ENCODE measurements at places on chromosomes 4 and X. TPM values are rescaled to one million over a fixed set of nuclear protein-coding genes. Genes with fewer than 3 reads are reported as not detected.

- no peak overlapping the region for H3K4me3 ChIP-seq
- H3K27ac ChIP-seq: no peak overlapping the region
- H3K4me1 ChIP-seq: no peaks in the 10 kb centered on the region
- H3K36me3 ChIP-seq: no peaks in the 10 kb centered on the region
- no peaks in the 10 kb centered on the region for H3K27me3 ChIP-seq
Observed at GRCh38 chr4:45082101-45082500, 355.7 kb upstream of the GNPDA2 start.

Gene SPANXB1
- total RNA-seq: not detected

Gene AFF2
- total RNA-seq: 2.8 TPM

DNA sequence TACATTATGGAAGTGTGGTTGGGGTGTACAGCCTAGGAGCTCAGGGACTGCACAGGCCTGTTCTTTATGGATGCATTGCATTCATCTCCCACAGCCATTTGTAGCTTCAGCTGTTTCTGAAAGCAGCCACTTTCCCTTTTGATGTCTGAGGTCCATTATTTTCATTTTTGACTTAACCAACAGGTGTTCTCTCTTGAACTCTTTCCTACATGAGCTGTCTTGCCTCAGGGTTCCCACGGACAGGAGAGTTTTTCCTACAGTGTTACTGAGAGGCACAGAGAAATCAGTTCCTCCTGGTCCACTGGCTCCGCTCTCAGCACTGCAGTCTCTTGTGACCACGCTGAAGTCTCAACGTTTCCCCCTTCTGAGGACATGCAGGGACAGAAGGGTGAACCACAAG is 87.2 kb downstream of the RASL11B start:
- no peaks in the 10 kb centered on the region for H3K27me3 ChIP-seq
- H3K36me3 ChIP-seq: no peaks in the 10 kb centered on the region
- H3K4me1 ChIP-seq: no peaks in the 10 kb centered on the region
- no peak overlapping the region for H3K27ac ChIP-seq
- no peak for DNase-seq

DNA sequence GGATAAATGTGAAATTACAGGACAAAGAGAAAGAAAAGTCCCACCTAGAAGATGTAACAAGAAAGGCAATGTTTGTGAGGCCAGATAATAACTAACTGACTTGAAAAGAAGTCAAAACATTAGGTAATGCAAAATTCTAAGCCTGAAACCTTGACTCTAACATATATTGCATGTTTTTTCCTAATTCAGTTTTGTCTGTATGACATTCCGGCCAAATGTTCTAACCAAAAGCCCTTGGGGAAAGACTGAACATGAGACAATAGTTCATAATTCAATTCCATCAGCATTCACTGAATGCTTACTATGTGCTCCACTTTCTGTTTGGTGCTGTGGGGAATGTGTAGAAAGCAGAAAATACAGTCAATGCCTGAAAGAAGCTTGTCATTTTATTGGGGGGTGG is 84.8 kb upstream of the PLAC1 start:
- no peaks in the 10 kb centered on the region for H3K36me3 ChIP-seq
- no peak for DNase-seq
- no peak overlapping the region for H3K4me3 ChIP-seq
- H3K27ac ChIP-seq: no peak overlapping the region

DNA sequence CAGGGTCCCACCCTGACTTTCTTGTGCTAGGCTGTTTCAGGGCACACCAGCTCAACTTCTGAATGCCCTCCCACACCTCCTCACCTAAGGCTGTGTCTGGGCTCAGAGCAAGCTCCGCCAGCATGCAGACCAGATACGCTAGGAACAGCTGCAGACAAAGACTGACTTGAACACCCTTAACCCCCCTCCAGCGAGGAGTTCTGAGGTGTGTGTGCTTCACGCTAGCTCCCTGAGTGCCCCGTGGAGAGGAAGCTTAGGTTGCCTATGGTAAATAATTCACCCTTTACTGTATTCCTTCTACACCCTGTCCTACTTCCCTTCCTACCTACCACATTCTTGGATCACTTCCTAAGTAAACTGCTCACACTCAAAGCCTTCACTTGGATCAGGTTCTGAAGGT is 115.0 kb downstream of the VCX3B start:
- H3K4me3 ChIP-seq: no peak overlapping the region
- DNase-seq: no peak
- no peaks in the 10 kb centered on the region for H3K27me3 ChIP-seq
- no peaks in the 10 kb centered on the region for H3K36me3 ChIP-seq

Gene MAPK10
- 0.35 TPM for total RNA-seq

DNA sequence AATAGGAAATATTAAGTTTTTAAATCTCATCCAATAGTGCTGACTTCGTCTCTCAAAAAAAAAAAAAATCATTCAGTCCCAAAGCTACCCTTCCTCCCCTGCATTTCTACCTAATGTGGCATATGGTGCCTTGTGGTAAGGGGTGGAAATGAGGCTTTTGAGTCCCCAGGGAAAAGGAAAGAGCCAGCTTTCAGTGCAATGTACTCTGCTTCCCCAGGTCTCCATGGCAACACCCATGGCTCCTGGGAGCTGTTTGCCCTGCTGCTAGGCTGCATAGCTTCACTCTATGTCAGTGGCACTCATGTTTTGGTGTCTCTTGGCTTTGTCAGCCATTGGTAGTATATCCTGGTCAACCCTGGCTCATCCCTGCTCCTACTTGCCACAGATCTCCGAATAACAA is 175.9 kb downstream of the SLC39A8 start:
- no peaks in the 10 kb centered on the region for H3K4me1 ChIP-seq
- H3K4me3 ChIP-seq: no peak overlapping the region
- no peaks in the 10 kb centered on the region for H3K36me3 ChIP-seq
- H3K27me3 ChIP-seq: no peaks in the 10 kb centered on the region

DNA sequence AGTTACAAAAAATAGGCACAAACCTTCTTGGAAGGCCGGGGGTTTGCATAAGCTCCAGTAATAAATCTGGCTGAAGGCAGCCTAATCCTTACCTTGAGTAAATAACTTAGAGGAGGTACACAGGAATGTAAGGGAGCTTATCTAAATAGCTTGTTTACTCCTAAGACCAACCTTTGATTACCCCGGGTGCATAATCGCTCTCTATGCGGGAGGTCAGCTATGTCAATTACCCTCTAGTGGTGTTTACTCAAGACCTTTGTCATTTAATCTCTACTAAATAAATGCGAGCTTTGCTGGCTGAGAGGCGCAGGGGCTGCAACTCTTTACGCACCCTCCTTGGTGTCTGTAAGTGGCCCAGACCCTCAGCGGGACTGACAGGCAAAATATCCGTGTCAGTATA is 50.2 kb upstream of the MAP9 start:
- no peak overlapping the region for H3K4me3 ChIP-seq
- H3K27ac ChIP-seq: no peak overlapping the region
- no peaks in the 10 kb centered on the region for H3K4me1 ChIP-seq
- H3K36me3 ChIP-seq: no peaks in the 10 kb centered on the region
- H3K27me3 ChIP-seq: no peaks in the 10 kb centered on the region
- no peak for DNase-seq

DNA sequence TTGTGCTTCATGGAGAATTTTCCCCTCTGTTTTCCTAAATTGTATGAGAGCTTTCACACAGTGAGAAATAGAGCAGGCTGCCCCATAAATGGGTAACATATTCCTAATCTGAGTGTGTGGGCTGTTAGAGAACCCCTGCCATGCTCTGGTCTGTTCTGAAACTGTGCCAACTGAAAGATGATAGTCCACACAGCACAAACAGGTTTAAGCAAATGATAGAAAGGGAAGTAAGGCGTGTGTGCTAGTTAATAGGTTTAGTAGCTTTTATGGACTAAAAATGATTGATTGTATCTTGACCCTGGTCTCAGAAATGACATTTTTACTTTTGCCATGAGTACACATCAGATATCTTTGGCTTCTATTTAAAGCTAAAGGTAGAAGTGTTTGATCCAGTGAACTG is 106.2 kb downstream of the PRRG1 start:
- no peak overlapping the region for H3K27ac ChIP-seq
- H3K4me1 ChIP-seq: no peaks in the 10 kb centered on the region
- H3K4me3 ChIP-seq: no peak overlapping the region
- DNase-seq: no peak
- H3K36me3 ChIP-seq: no peaks in the 10 kb centered on the region
- H3K27me3 ChIP-seq: no peaks in the 10 kb centered on the region

DNA sequence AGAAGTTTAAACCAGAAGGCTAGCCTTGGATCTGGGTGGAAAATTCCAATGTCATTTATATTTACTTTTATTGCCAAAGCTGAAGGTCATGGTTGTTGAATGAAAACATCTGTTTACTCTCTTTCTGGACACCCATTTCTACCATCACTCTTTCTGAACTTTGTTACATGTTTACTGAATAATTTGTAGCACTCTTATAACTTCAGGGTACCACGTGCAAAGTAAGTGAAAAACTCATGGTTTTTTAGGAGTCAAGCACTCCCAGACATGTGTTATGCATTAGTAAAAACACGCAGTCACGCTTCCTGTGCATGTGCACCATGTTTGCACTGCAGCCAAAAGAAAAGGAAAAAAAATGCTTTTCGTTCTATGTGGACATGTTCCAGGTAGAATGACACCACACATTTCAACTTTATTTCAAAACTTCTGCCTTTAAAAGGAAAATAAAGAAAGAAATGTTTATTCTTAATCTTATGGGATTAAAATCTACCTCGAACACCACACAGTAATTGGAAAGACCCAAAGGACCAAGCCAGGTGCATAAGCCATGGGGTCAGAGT is 31.4 kb upstream of the ADH1C start:
- H3K4me1 ChIP-seq: no peaks in the 10 kb centered on the region
- H3K4me3 ChIP-seq: no peak overlapping the region
- no peaks in the 10 kb centered on the region for H3K36me3 ChIP-seq

- DNase-seq: no peak
- no peaks in the 10 kb centered on the region for H3K27me3 ChIP-seq
- no peaks in the 10 kb centered on the region for H3K36me3 ChIP-seq
- no peaks in the 10 kb centered on the region for H3K4me1 ChIP-seq
Observed at GRCh38 chrX:151552743-151553142, 10.7 kb upstream of the PASD1 start.

Gene CASP6
- 19.9 TPM for total RNA-seq

- no peak overlapping the region for H3K27ac ChIP-seq
- H3K36me3 ChIP-seq: no peaks in the 10 kb centered on the region
- no peak for DNase-seq
- no peaks in the 10 kb centered on the region for H3K4me1 ChIP-seq
- no peak overlapping the region for H3K4me3 ChIP-seq
Observed at GRCh38 chr4:128353791-128354190, 66.2 kb upstream of the PGRMC2 start.

DNA sequence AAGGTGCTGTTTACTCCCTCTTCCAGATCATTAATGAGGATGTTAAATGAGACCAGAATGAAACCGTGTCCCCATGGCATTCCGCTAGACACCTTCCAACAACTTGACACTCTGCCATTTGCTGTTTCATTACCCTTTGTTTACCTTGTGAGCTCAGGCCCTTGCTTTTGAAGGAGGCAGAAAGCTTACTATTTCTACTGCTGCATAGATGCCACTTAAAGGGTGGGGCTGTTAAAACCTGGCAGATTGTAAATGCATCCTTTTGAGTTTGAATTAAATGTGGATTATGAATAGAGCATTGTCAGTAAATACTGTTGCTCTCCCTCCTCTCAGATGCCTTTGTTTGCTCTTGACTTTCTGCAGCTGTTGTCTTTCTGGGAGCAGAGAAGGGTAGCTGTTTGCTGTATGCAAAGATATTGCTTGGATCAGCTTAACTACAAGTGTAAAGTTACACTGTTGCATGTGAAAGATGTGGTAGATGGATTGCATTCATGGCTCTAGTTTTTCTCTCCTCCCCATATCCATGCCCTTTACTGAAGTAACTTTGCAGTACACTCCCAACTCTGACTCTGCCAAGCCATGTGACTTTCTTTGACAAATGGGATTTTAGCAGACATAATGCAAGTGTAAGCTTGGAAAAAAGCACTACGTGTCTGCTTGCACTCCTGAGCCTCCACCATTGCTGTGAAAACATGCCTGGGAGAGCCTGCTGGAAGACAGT is 75.0 kb upstream of the DHX15 start:
- no peaks in the 10 kb centered on the region for H3K27me3 ChIP-seq
- no peaks in the 10 kb centered on the region for H3K4me1 ChIP-seq
- DNase-seq: no peak
- no peaks in the 10 kb centered on the region for H3K36me3 ChIP-seq
- H3K27ac ChIP-seq: no peak overlapping the region
- no peak overlapping the region for H3K4me3 ChIP-seq

DNA sequence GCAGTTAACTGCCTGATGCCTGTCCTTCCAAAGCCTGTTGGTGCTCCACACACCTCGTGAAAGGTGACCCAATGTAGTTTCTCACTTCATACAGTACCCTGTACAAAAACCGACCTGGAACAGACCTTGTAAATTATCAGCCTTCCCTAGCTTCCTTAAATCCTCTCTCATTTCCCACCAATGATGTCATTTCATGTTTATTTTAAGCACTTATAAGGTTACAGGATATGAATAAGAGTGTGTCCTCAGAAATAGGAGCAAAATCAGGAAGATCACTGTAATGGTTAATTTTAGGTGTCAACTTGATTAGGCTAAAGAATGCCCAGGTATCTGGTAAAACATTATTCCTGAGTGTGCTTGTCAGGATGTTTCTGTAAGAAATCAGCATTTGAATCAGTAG is 44.7 kb downstream of the TMEM150C start:
- H3K36me3 ChIP-seq: no peaks in the 10 kb centered on the region
- no peak overlapping the region for H3K4me3 ChIP-seq
- H3K27me3 ChIP-seq: no peaks in the 10 kb centered on the region
- no peaks in the 10 kb centered on the region for H3K4me1 ChIP-seq

DNA sequence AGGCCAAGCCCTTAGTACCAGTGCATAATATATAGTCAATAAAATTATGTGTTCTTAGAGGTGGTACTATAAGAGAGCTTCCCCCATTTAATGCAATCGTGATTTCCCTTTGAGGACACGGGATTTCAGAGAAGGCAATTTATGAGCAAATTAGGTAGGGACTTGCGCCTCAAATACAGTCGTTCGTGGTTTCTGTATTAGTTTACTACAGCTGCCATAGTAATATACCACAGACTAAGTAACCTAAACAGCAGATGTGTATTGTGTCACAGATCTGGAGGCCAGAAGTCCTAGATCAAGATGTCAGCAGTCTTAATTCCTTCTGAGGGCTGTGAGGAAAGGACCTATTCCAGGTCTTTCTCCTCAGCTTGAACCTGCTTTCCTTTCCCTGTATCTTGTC is 1.5 kb upstream of the PUDP start:
- H3K4me3 ChIP-seq: no peak overlapping the region
- H3K27me3 ChIP-seq: no peaks in the 10 kb centered on the region
- H3K27ac ChIP-seq: no peak overlapping the region

DNA sequence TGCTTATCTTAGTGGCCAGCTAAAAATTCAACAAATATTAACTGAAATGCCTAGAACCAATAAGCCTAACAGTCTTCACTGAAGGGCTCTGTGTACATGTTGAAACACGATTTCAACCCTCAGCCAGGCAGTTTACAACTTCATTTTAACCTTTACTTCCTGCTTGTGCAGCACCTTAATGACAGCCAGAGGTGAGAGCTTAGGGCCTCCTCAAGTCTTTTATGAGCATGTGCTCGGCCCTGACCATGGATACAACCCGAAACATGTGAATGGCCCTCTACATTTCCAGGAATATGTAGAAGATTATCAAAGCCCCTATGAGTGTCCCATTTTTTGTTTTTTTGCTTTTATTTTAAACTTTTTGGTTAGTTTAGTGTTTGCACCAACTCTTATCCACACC is 88.3 kb downstream of the MSN start:
- peaks cover 17% of the 10 kb centered on the region for H3K4me1 ChIP-seq
- no peak for DNase-seq
- H3K27ac ChIP-seq: no peak overlapping the region
- no peaks in the 10 kb centered on the region for H3K36me3 ChIP-seq
